ENCODE measurements at places on chromosomes 12 and 14.

- no peak for DNase-seq
These were observed 11.4 kb downstream of the APAF1 start for GRCh38 chr12:98656289-98657101.

DNA sequence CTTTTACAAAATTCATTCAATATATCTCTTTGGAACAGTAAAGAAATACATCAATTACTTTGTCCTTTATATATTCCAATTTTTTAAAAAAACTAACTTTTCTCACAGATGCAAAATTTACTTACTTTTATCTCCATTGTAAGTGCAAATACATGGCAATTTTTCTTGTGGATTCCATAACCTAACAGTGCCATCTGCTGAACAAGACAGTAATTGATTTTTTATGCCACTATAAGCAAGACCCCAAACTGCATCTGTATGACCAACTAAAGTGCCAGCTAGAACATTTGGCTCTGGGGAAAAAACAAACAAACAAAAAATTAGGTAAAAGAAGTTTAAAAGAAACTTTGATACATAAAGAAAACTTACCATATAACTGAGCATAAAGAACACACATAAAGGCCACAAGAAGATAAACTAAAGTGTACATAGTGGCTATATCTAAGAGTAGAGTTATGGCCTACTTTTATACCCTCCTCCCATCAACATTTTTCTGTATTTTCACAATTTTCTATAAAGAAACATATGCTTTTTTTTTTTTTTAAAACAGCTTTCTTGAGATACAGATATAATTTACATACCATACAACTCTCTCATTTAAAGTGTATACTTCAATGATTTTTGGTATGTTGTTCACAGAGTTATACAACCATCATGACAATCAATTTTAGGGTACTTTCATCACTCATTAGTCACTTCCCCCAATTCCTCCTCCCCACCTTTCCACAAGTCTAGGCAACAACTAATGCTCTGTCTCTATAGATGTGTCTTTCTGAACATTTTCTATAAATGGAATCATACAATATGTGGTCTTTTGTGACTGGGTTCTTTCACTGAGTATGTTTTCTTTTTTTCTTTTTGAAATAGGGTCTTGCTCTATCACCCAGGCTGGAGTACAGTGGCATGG, 32.6 kb downstream of the COCH start:
- peak; percentile 57 for DNase-seq

- no peak for DNase-seq
These were observed 15.1 kb downstream of the ZDHHC22 start for GRCh38 chr14:77126461-77126990.

DNA sequence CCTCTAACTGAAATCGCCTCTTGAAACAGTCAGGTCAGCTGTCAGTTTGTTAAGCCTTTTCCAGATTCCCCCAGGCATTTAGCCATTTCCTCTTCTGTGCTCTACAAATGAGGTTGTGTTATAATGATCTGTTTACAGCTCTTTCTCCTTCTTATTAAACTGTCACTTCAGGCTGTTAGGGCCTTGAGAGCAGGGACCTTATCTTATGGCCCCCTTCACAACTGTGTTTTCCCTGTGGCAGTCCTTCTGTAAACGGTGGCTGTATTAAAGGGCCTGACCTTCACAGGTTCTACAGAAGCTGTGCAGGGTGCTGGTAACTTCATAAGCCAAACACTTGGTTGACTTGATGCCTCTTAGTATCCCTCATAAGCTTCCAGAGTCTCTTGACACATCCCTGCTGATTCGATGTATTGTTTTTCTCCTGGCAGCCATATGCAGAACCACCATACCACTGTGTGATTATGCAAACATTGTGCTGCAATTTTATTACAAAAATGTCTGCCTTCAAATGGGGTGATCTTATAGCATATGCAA, 104.7 kb downstream of the PLEKHA5 start:
- no peak for DNase-seq

DNA sequence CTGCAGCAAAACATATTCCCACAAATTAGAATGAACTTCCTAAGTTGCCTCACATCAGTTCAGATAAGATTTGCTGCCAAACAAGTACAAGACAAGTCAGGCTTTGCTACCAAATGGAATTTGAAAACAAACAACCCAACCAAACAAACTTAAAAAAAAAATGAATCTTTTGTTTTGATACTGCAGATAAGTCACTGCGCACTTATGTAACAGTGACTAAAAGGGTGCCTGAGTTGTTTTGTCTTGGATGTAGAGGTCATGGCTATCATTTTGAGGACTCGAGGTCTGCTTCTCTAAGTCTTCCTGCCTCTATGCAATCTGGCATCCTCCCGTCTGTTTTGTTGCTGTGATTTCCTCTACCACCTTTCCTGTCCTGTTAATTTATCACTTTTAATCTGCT, 11.1 kb upstream of the EPS8 start:
- no peak for DNase-seq

GRCh38 chr14:101175731-101176534, 272.4 kb upstream of the RTL1 start:
- no peak for DNase-seq

GRCh38 chr12:92297405-92297804, 151.8 kb upstream of the BTG1 start:
- no peak for DNase-seq

DNA sequence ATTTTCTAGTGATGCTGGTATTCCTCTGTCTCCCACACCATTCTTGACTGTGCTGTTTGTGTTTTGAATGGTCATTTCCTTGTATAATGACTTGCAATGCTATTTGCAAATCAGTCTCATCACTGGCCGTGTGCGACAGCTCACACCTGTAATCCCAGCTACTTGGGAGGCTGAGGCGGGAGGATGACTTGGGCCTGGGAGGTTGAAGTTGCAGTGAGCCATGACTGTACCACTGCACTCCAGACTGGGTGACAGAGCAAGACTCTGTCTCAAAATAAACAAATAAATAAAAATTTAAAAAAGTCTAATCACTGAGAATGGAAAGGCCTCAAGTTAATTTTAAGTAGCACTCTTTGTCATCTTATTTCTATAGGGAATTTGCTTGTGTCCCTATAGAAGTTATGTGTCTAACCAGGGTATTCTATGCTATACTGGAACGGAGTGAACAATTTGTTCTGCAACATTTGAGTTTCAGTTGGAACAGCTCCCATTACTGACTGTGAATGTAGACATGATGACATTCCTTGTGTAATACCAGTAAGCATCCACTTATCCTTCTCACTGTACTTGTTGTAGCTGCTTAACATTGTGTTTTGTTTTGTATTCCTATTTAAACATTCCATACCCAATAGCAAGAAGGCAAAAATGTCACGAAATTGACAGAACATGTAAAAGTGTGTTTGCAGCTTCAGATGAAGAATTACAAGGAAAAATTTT, 126.3 kb downstream of the MGST1 start:
- no peak for DNase-seq

- DNase-seq = no peak
These were observed 179.6 kb upstream of the LMO3 start for GRCh38 chr12:16785524-16785923.

DNA sequence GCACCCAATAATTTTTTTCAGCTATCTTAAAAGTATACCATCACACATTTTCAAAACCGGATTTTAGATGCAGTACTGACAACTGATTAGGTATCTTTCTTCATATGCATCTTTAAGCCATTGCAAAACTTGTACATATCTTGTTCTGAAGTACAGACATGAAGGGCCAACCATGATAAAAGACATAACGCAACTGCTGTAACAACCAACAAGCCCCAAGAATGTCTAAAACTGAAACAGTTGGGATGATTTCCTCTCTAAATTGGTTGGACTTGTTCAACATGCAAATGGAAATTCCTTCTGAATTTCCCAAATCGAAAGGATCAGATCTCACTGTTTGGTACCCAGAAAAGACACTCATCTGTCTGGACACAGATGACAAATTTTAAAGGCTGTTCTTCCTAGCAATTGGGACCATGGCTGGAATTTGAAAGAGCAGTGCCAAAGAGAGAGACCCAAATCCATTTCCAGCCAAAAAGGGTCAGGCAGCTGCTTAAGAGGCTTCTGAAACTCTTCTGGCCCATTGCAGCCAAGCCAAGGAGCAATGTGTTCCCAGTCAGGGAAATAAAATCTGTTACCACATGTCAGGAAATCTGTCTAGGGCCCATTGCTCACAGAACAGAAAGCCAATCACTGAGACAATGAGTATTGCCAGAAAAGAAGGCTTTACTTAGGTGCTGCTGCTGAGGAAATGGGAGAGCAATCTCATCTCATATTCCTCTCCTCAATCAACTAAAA, 1122.4 kb upstream of the USP15 start:
- DNase-seq = no peak

DNA sequence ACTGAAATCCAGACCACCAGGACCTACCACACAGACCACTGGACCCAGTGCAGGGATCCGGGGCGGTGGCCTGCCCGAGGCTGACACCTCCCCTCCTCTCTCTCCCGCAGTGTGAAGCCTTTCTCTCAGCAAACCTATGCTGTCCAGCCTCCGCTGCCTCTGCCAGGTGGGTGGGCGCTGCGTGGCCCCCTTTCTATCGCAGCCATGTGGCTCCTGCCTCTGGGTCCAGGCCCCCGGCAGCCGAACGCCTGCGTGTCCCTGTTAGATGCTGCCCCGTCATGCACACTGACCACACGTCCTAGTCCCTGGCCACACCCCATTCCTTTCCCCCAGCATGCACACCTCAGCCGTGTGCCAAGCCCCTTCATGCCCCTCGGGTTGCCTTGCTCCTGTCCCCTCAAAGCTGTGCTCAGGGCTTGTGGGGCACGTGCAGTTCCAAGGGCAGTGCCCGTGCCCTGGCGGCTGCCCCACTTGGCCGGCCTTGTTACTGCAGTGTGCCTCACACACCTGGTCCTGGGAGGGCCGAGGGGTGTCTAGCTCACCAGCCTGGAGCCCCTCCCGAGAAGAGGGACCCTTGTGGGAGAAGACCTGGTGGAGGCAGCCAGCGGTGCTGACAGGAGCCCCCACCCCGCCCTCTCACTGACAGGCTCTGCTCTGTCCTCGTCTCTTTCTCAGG, 58.0 kb upstream of the TSPAN9 start:
- DNase-seq = no peak

DNA sequence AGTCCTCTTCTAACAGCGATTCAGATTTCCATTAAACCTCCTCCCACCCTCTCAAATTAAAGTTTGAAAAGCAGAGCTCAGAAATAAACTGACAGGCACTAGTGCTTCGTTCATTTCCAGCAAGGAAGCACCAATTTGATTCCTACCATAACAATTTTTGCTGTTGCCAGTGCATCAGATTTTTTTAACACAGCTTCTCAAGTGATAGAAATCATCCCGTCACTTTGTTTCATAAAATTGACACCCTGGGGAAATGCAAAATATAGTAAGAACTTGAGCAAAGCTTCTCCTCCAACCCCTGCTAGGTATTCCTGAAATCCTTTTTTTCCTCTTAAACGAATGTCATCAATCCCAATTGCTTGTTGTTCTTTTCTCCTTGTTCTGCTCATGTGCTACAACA, 332.1 kb downstream of the FOXG1 start:
- DNase-seq = no peak

DNA sequence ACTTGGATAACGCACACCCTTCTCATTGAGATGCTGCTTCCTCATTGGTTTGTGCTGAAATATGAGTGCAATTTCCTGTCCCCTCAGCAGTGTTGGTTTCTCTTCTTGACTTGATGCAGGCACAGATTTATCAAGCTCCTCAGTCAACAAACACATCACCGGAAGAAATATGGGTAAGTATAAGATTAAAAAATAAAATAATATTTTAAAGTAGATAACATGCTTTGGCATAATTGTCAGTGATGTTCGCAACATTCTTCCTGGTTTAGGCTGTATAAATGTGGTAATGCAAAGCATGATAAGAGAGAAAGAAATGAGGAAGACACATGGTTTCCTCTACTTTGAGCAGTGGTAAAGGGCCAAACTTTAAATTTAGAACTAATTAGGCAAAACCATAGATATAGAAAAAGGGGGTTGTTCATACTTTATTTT, at the start of gene GPR65:
GPR65 (plus strand) TSS at position 86 of the 432 bp plus-strand sequence. CDS start 5,713 bp downstream, outside the sequence.
- DNase-seq = no peak
